ENCODE measurements at places on chromosomes 6 and 20.

DNA sequence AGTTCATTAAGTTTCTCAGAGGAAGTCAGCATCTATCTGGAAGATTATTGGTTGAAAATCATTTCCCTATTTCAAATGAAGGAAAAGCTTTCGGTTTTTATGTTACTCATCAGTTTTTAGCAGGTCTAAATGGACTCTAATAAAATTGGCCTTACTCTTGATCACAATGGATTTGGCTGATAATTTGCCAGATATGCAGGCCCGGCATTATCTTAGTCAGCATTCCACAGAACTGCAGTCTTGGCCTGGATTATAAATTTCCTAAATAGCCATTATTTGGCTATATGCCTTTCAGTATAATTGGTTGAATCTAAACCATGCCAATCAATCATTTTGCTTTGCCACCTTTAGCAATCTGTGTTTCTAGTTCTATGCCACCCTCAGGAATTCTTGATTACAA is 91.7 kb upstream of the KCNQ5 start:
- peak; percentile 19 for DNase-seq

DNA sequence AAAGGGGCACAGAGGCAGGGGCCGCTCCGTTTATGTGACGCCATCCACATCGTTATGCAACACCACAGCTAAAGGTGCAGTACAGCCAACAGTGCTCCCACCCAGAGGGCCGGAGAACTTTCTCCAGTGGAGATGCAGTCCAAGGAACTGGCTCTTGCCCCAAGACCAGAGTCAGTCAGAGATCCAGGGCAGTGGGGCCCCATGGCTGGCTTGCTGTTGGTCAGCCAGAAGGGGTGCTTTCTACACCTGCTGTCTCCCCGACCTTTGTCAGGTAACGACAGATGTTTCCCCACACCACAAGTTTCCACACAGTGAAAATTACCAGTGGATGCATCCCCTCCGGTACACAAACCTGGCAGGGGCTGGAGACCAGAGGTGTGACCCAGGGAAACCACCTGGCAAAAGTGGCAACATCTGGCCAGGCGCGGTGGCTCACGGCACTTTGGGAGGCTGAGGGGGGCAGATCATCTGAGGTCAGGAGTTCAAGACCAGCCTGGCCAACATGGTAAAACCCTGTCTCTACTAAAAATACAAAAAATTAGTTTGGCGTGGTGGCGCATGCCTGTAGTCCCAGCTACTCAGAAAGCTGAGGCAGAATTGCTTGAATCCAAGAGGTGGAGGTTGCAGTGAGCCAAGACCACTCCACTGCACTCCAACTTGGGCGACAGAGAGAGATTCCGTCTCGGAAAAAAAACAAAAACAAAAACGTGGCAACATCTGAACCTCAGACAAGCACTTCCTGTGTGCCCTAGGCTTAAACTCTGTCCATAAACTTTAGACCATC is 34.9 kb downstream of the UBE2V1 start:
- DNase-seq, result no peak

- DNase-seq, result no peak
Observed at GRCh38 chr20:36102809-36103596, 51.5 kb upstream of the EPB41L1 start.

- no peak for DNase-seq
Observed at GRCh38 chr6:45707176-45707575, 308.5 kb downstream of the CLIC5 start.

DNA sequence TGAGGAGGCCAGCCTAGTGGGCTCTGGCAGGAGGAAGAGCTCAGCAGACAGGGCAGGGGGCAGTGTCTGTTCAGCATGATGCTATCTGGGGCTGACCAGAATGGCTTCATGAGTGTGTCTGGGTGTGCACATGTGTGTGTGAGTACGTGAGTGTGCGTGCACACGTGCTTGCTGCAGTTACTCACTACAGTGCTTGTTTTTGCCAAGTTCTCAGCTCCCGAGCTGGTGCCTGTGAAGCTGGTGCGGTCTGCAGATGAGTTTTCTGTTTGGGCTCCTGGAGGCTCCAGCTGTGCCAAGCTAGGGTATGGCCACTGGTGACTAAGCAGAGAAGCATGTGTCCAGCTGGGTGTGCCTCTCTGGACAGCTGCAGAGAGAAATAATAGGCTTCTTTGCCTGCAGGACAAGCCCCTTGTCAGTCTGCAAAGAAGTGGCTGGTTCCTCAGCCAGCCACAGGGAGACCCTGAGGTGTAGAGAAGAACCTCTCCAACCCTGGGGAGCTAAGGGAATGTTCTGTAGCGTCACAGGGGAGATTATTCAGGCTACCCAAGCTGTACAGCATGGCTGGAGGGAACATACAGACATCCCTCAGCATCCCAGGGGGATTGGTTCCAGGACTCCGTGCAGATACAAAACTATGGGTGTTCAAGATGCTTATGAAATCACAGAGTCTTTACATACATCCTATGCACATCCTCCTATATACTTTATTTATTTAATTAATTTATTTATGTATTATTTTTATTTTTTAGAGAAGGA is 40.2 kb upstream of the FAM50B start:
- peak; percentile 71 for DNase-seq

- no peak for DNase-seq
Observed at GRCh38 chr20:2357114-2357513, 23.6 kb upstream of the TGM6 start.

DNA sequence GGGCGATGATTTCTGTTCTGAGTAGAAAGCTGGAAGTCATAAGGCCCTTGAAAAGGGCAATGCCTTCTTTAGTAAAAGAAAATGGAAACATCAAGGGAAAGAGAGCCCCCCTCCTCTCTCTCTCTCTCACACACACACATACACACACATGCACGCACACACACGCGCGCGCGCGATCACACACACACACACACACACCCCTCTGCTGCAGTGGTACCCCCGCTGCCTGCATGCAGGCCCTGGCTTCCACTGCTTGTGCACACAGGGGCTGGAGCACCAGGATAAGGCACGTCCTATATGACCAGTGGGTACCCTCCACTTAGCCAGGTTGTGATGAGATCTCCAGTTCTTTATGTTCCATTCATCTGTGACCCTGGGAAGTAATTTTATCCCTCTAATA is 300.9 kb downstream of the SLC35F1 start:
- no peak for DNase-seq

DNA sequence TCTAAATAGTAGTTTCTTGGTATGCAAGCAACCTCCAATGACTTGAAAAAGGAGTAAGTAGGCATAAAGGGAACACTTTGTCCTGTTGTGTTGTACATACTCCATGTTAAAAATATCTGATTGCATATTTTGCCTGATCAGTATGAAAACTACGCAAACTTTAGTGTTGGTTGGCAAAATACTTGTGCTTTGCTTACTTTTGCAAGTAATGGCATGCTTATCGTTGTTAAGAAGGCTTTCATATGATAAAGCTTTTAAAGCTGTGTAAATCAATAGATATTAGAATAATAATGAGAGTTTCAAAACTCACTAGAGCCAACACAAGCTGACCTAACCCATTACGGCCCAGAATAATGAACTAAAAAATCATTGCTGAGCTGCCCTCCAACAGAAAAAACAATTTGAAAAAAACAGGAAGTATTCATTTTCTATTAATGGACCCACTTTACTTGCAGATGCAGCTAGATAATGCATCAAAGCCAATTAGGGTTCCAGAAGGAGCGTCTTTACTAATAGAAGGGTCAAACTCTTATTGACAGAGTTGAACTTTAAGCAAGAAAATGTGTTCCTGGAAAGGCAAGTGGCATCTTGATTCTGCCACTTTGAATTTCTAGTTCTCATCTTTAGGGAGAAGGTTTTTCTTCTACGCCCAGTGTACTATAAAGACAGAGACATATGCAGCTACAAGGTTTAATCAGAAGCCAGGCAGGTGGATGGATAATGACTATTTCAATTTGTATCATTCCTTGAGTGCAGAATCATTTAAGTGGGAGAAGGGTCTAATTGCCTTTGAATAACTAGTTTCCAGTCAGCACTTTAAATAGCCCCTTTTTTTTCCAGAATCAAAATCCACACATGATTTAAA is 82.2 kb downstream of the SNAP25 start:
- DNase-seq, result no peak

GRCh38 chr6:107186047-107186446 is 70.7 kb upstream of the BEND3 start:
- no peak for DNase-seq

DNA sequence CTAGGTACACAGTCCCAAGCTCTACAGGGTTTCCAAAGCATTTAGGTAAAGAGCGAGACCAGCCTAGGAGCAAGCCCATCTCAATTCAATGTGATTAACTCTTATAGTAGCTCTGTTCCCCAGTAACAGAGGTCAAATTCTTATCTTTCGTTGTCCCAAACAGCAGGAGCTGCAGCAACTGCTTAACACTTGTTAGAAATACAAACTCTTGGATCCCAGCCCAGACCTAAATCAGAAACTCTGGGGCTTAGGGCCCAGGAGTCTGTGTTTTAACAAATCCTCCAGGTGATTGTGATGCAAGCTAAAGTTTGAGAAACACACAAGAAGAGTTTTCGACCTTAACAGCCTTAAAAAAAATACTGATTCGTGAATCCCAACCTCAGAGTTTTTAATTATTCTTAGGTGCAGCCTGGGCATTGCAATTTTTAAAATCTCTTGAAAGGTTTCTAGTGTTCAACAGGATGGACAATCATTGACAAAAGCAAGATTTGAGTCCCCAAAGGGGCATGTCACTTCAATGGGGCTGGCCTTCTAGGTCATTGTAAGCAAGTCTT is 127.4 kb upstream of the HCRTR2 start:
- DNase-seq, result peak; percentile 17

DNA sequence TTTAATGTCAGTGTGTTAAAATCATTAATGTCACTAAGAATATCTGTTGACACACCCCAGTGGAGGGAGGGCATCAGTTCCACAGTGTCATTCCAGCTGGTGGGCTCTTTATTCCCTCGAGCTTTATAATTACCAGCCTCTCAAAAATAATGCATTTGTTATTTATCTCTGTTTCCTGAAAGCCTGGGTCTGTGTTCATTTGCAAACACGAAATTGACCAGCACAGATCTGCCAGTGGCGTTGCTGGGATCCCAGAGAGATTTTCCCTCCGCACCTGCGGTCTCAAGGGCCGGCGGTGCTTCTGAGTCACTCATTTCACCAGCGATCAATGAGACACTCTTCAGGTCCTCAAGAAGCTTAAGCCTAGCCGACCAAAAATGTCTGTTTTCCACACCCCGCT is 5.7 kb upstream of the PYGB start:
- DNase-seq, result no peak

DNA sequence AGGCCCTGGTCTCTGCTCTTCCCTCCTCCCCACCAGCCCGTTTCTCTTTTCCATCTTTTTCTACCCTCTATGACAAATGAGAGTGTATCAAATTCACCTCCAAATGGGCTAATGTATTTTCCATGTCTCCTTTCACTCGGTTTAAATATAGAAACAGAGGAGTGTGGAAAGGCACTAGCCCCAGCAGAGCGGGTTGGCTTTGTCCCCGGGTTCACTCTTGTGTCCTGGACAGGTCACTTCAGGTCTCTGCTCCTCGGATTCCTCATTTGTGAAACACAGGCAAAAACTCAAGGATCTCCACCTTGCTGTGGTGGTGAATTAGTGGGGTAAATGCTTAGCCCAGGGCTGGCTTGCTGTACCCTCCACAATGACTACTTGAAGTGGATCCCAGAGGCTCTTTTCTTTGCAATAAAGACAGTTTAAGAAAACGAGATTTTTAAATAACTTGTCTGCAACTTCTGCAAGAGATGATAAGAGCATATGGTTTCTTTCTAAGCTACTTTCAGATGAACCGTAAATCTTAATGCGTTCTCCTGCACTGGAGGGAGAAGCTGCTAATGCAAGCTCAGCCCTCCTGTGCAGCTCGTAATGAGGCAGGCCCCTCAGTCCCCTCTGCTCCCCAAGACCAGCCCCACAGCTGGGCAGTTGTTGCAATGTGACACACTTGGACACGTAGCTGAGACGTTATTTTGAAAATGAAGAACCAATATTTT is 292.9 kb downstream of the THBS2 start:
- no peak for DNase-seq

DNA sequence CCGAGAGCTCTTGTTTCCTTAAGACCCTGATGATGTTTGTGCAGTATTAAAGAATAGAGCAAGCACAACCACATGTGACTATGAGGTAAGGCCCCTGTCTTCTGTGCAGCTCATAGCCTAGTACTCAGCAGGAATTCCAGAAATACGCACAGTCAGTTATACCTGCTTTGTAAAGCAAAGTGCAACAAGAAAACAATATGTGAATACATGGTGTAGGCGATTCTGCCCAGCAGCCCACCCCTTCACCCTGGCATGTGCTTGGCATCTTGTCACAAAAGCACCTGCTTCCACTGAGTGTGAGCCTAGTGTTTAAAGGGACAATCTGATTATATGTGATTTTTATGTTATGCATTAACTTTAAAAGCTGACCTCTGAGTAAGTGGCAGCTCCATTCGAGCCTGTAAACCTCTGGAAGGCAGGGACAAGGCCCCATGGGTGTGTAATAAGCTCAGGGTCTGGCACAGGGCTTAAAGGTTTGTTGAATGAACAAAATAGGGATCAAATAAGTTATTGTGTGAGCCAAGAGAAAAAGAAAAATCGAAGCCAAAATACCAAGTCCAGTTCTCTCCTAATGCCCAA is 148.7 kb downstream of the DOK5 start:
- DNase-seq, result no peak

DNA sequence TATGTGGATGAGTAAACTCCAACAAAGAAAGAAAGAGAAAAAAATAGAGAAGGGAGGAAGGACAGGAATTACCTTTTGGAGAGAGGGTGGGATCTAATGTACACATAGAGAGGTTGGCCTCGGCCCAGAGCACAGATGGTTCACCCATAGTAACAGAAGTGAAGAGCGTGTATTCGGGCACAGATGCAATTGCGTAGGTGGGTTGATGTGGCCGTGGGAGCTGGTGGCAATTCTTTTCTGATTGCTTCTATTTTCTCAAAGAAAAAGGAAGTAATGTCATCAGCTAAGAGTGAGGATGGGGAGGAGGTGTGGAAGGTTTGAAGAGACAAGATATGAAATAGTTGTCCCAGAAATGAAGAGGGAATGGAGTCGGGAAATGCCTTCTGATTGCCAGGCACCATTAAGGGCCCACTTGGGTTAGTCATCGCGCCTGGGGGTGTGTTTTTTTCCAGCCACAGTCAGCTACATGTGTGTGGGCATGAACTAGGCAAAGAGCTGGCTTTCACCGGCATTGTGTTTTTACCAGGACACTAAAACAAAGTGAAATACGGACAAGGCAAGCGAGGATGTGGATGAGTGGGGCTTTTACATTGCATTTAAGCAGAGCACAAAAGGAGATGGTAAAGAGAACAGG is 158.7 kb downstream of the SYNE1 start:
- DNase-seq, result no peak

DNA sequence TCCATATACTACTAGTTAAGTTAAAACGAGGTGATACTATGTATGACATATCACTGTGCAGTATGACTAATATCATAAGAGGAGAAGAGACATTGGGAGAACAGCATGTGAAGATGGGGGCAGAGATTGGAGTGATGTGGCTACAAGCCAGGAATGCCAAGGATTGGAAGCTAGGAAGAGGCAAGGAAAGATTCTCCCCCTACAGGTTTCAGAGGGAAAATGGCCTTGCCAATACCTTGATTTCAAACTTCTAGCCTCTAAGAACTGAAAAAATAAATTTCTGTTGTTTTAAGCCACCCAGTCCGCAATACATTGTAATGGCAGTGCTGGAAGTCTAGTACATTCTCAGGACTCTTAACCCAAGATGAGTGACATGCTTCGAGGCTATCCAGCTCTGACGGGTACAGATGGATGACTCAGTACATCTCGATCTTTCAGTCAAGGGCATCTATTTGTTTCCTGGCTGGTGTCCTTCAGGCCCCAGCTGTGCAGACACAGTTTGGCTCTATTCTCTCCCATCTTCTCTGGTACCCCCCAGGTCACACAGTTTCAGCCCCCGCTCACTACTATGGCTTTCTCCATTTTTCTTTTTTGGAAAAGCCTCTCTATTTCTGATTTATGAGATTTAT is 55.5 kb upstream of the THEMIS start:
- peak; percentile 54 for DNase-seq

GRCh38 chr6:6320901-6321300 is 439 bp upstream of the F13A1 start:
- peak; percentile 77 for DNase-seq

Data from fibroblast of skin of right biceps (primary cell).